Retina (tissue), 1 donor: ENCODE measurements at places on chromosomes 2 and 18.

DNA sequence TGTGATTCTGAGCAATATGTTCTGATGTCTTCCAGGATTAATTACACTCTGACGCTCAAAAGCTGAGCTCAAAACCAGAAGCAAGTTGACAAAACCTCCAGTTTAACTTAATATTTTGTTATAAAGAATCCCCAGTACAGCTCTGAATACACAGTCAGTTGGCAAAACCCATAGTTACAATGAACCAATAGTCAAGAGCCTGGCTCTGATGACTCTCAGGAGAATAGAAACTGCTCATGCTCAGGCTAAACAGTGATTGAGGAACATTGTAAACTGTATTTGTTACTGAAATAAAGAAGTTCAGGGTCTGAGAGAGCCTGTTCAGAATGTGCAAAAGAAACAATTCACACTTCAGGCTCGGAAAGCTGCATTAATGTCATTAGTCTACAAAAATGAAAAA, 1565.9 kb downstream of the SUCLG1 start:
- no peak for DNase-seq

DNA sequence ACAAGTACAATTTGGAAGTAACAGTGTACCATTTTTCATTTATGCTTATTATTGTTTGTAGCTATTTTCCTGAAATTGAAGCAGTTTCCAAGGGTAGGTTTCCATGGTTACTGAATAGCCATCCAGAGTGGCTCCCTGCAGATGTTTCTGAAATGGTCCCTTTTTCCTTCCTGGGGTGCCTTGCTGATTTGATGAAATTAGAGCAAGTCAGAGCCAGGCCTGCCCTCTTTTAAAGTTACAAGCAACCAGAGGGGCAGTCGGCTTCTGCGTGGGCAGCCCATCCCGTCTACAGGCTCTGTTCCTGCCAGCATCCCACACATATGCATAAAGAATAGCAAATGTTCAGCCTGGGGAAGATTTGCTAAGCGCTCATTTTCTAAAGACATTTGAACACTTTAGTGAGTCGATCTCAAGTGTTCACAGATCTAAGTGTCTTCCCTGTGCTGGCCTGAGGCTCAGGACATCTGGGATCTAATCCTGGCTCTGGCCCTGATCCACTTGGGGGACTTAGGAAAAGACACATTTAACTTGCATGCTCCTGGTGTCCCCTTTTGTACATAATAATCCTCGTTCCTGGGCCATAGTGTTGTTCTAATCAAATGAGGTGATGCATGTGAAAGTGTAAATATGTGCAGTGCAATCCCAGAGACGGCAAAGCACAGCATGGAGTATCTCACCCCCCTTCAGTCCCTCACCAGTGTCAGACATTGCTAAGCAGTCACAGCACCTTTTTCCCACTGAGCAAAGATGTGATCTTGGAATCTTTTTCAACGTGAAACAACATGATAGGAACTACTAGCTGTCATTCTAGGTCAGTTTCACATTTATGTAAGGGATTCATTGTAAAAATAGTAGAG, 92.2 kb downstream of the STPG4 start:
- no peak for DNase-seq

- no peak for DNase-seq
These were observed 32.8 kb upstream of the IL1B start for GRCh38 chr2:112869258-112869842.

DNA sequence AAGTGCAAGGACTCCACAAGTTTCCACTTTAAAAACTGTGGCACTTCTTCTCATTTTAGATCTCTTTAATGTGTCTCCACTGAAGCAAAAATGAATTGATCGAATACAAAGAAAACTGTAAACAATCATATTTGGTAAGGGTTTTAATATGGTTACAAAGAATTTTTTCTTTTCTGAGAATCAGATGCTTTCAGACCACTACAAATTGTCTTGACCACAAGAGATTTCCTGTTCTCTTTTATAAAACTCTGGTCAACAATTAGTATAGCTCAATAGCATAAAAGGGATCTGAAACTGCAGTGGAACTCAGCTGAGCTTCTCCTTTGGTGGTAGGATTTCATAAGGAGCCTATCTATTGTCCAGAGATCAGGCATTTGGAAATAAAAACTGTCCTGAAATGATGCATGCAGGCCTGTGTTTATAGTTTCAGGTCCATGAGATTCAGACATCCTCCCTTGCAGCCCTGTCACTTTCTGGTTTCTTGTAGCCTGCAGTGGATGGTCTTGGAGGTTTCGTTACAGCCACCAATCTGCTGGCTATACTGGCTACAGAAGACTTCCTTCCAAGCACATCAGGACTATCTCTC, 120.0 kb downstream of the DOCK10 start:
- DNase-seq, result no peak

DNA sequence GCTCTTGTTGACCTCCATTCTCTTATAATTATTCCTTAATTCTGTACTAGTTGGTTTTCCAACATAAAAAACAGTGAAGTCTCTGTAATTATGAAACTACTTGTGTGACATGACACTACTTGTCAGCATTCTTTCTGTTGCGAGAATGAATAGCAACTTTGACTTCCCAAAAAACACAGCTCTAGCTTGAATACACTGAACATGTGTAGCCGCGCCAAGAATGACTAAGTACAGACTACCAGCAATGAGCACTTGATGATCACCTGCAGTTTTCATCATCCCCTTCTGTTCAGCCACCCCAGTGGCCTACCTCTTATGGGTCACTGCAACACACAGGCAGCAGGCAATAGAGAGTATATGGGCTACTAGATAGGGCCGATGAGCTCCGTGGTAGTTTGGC, 229.3 kb downstream of the TGIF1 start:
- no peak for DNase-seq

GRCh38 chr2:46876741-46877384, 38.7 kb downstream of the MCFD2 start:
- DNase-seq, result no peak

GRCh38 chr2:7167801-7168411, 250.7 kb downstream of the RNF144A start:
- no peak for DNase-seq

GRCh38 chr2:240736281-240737250, 44.9 kb downstream of the AQP12A start:
- DNase-seq, result no peak

GRCh38 chr2:235752846-235753245, 259.0 kb downstream of the AGAP1 start:
- no peak for DNase-seq

DNA sequence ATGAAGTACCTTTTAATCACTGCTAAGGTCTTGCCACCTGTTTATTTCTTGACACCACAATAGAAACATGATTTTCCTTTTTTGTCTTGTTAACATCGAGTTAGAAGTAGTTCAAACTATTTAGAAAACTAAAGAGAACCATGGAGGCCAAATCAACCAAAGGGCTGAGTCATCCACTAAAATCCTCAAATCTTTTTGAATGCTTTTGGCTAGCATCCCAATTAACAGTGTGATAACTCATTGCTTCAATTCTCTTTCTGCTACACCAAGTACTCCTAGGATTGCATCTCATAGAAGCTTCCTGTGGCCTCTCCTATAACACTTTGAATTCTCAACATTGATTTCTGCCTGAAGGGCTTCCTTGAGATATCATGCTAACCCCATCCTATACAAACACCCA, 159.9 kb upstream of the MMADHC start:
- no peak for DNase-seq

GRCh38 chr18:35386600-35387100, 9.5 kb upstream of the ZNF396 start:
- peak; percentile 55 for DNase-seq

DNA sequence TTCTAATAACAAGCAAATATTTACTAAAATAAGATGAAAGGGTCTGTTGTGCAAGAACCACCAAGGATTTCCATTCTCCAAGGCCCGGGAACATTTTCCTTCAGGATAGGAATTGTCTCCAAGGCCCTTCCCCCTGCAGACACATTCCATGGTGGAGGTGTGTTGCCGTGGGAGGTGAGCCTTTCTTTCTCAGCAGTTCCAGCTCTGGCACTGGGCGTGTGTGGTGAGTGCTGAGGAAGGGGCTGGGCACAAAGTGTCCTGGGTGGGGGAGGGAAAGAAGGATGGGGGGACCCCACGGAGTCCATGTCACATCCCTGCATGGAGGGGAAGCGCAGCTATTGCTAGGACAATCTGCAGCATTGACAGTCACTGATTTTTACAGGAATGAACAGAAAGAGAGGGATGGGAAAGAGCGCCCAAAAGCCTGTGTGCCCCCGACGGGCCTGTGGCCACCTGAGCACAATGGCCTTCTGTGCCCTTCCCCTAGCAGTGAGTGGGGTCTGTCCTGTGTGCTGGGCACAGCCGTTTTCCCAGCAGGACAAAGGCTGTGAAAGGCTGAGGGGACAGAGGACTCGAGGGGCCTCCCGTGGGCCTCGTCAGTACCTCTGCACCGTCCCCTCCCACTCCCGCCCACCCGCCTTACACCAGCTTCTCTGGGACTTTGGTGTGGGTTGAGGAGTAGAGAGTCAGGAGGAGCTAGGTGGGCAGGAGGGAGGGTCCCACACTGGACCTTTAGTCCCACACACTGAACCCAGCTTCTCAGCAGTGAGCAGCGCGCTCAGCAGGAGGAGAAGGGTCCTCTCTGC, 79.8 kb downstream of the PTGR3 start:
- no peak for DNase-seq

GRCh38 chr18:74068296-74068695, 79.3 kb downstream of the FBXO15 start:
- DNase-seq, result no peak

DNA sequence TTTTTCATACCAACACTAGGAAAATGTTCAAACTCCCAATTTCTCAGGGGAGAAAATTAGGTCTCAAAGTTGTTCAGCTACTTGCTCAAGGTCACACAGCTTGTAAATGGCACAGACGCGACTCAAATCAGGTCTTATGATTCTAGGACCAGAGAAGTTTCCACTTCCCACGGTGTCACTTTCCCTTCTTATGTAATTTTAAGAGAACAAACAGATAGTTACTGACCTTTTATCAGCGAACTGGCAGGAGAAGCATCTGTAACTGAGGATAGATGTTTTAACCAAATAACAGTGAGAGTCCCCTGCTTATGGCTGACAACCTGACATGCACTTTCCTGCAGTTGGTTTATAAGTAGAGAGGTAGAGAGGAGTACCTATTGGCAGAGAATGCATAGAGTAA, 2.1 kb upstream of the KCNJ3 start:
- DNase-seq, result no peak

DNA sequence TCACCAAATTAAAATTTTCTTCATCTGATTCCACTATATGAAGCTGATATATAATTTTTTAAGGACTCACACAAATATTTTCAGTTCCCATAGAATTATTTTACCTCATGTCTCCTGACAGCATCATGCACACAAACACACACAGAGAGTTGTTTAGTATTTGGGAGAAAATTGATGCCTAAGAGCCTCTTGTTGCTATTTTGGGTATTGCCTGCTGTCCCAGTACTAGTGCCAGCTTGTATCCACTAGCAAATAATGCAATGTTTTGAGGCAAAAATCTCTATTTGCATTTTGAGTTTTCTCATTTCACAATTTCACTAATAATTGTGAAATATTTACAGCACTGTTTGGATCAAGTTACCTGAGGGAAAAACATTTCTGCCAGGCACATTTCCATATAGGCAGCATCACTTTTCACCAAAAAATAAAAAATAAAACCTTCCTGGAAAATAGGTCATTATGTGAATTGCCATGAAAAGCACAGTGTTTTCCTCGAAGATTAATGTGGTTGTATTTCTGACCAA, 328.2 kb downstream of the KCNJ3 start:
- no peak for DNase-seq

DNA sequence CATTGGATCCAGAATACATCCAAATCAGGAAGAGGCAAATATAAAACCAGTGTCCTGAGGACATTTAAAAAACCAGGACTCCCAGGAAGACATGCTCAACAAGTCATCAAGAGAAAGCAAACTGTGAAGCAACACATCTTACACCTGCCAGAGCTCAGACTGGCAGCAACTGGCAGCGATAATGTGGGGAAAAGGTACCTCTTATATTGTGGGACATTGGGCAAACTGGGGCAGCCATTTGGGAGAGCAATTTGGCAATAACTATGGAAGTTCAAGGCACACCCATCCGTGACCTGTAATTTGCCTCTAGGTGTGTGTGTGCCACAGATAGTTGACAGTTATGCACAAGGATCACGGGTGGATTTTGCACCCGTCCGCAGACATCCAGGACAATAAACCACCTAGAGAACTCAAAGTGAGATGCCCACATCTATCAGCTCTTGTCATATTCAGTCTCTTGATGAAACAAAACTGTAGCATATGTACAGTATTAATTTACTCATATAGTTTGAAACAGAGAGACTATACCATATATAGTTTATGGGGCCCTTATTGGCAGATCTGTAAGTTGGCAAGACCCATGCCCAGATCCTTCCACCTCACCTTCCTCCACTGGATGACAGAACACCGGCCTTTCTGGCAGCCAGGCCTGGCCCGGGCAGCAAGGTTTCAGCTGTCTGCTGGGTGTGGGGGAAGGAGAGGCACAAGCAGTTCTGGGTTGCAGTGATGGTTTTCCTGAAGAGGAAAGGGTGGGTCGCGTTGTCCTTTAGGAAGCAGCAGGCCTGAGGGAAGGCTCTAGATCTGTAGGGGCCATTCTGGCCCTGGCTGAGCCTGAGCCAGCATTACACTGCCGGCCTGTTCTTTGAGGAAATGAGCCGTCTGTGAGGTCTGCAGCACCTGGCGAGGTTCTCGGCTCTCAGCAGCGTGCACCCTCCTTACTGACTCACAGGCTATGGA, 18.8 kb downstream of the HJURP start:
- no peak for DNase-seq

DNA sequence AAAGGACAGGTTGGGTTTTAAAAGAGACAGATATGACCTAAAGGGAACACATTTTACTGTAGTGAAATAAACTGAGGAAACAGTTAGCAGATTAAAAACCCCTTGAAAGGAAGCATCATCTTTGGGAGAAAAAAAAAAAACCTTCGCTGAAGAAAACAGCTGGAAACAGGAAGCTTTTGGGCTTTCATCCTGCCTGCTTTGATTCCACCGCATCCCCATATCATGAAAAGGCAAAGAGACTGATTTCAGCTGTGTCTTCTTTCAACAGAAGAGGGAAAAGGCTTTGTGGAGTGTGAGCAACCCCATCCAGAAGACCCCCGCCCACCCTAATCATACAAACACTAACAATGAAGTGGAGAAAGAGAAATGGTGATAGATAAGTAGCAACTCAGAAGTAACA, 86.4 kb downstream of the TCF4 start:
- no peak for DNase-seq

DNA sequence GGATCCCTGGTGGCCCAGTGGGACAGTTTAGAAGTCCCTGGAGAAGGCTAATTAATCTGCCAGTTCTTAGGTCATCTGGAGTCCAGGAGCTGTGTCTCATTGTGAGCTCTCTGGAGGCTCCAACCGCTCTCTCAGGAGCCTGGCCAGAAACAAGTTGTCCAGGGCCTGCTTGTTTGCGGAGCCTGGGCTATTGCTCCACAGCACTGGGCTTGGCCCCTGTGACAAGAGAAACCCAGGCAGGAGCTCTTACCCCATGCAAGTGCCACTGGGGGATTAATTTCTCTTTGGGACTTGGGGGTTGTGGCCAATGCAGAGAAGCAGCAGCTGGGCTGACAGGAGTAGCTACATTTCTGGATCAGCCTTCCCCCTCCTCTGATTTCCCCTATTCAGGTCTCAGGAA, 24.5 kb upstream of the TNP1 start:
- no peak for DNase-seq

- DNase-seq, result no peak
These were observed 112.8 kb downstream of the SPTBN1 start for GRCh38 chr2:54568876-54569321.

- DNase-seq, result no peak
These were observed 101.5 kb upstream of the LPIN2 start for GRCh38 chr18:3114451-3114850.

GRCh38 chr2:119552902-119553301, 8.7 kb downstream of the CFAP221 start:
- DNase-seq, result no peak
